ENCODE measurements at places on chromosomes 1 and 21.

- DNase-seq = no peak
These were observed 628 bp downstream of the C1orf159 start for GRCh38 chr1:1115136-1115785.

DNA sequence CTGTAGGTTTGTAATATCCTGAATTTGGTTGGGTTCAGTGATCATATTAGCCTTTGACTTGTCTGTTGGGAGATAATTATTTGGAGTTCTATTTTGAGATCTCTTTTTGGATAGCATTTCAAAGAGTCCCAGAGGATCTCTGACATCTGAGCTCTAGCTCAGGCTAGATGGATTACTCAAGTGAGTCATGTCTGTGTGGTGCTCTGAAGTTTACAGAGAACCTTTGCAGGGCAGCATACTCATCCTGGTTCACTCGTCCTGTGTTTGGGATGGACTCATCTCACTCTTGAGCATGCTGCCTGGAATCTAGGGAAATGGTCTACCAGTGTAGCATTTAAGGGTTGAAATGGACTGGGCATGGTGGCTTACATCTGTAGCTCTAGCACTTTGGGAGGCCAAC is 29.4 kb upstream of the BMP8A start:
- DNase-seq = no peak

DNA sequence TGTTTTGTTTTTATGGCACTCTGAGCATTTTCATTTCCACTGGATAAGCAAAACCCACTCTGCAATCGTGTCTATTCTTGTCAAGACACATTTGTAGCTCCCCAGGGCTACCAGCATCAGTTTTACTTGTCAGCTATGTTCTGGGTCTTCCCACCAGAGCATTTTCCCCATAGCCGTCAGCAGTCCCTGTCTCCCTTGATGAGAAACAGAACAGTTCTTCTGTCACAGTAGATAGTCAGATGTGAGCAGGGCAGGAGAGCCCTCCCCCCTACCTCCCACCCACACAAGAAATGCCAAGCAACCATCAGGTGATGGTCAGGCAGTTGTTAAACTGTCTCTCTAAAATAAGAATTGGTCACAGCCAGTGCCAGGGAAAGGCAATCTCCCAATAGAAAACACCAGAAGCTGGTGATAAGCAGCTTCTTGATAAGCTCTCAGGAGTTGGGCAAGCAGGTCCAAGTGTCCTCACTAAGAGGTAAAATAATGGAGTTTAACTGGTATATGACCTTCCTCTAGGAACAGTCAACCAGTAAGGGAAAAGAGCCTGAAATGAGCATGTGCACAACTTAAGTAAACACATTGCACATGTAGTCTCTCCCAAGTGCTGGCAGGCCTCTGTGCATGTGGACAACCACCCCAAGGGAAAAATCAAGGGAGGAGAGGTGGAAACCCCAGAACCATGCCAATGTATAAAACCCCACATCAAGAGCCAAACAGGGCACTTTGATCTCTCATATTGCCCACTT is 208.2 kb downstream of the S1PR1 start:
- no peak for DNase-seq

DNA sequence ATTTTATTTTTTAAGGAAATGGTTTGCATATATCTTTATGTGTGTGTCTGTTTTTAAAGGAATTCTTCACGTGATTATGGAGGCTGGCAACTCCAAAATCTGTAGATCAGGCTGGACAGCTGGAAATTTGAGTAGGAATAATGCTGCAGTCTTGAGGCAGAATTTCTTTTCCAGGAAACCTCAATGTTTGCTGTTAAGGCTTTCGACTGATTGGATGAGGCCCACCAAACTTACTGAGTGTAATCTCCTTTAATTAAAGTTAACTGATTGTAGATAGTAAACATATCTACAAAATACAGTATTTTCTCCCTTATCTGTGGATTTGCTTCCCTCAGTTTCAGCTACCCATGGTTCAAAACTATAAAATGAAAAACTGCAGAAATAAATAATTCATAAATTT is 883.1 kb downstream of the TTLL7 start:
- DNase-seq = no peak

GRCh38 chr1:9295884-9296283 is 3.2 kb downstream of the SPSB1 start:
- no peak for DNase-seq

DNA sequence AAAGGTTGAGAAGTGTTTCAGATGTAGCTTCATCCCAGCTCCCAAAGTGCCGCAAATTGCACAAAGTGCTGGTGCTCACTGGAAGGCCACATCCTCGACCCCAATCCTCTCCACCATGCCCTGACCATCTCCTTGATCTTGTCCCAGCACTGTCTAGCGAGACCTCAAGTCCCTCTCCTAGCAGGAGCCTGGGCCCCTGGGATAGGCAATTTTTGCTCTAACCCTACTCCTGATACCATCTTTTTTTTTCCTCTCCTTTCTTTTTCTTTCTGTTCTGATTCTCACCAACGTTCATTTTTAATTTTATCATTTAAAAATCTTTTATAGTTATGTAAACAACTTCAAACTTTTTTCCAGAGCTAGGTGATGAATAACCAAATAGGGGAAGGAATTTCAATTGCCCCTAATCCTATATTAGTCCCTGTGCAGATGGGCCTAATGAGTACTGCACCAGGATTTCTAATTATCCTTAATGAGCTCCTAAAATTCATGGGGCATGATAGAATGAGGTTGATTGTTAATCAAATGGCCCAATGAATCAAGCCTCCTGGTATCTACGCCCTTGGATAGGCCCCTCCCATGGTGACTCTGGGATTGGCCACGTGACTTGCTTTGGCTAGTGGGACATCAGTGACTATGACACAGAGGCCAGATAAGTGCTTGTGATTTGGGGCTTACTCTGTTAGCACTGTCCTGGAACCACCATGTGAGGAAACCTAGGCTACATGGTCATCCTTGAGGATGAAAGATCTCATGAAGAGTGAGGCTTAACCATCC is 41.5 kb upstream of the TENT5B start:
- DNase-seq = no peak

DNA sequence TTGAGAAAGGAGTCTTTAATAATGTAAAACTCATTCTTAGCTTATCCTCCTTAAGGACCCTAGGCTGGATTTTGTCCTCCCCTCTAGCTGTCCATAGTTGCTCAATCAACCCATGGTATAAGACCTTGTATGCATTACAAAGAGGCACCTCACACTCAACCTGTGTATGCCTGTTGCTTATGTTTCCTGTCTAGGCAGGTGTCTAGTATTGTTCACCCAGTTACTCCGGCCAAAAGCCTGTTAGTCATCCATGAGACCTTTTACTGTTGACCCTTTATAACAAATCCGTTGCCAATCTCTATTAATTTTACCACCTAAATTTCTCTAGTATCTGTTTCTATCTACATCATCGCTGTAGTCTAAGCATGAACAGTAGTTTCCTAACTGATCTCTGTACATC is 3.7 kb downstream of the LYPLAL1 start:
- no peak for DNase-seq

GRCh38 chr1:202586018-202586821 is 124.0 kb downstream of the SYT2 start:
- no peak for DNase-seq

- DNase-seq = no peak
These were observed 202.2 kb upstream of the C8B start for GRCh38 chr1:57167997-57168396.

GRCh38 chr1:116433275-116434257 is 60.5 kb downstream of the ATP1A1 start:
- no peak for DNase-seq

GRCh38 chr1:181630398-181630797 is 147.1 kb downstream of the CACNA1E start:
- no peak for DNase-seq

- DNase-seq = no peak
These were observed 4.4 kb upstream of the FMO1 start for GRCh38 chr1:171243878-171244277.

DNA sequence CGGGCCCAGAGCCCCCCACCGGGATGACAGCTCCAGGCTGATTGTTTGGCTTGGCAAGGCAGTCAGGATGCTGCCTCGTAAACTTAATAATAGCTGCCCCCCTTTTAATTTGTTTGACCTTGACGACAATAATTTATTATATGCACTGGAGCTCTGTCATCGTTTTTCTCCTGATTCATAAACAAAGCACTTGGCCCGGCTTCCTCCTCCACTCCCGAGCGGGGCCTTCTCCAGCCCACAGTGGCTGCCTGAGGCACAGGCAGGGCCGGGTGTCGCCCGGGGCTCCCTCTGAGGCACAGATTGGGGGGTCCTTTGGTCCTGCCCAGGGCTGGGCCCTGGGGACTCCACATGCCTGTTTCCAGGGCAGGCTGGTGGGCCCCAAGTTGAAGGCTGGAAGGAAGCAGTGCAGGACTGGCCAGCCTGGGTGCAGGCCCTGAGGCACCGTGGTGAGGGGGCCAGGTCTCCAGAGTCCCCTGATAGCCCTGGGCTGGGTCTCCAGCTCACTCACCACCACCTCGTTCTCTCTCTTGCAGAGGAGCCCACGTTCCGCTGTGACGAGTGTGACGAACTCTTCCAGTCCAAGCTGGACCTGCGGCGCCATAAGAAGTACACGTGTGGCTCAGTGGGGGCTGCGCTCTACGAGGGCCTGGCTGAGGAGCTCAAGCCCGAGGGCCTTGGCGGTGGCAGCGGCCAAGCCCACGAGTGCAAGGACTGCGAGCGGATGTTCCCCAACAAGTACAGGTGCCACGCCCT is 52.0 kb upstream of the ARHGEF16 start:
- no peak for DNase-seq

- DNase-seq = no peak
These were observed 95.5 kb upstream of the MARK1 start for GRCh38 chr1:220432408-220432807.

DNA sequence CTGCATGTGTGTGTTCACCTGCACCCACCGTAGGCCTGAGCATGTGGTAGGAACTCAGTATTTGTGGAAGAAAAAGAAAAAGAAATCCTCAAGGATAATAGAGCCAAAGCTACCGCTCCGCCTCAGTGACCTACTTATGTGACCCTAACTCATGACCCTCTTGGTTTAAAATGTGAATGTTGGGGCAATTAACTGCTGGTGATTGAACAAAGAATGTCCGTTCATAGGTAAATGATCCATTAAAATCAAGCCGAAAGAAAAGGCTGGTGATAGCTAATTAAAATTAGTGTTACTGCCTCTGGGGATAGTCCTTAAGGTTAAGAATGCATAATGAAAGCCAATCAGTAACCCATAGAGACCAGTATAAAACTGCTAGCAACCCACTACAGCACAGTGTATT is 98.1 kb downstream of the PRDM2 start:
- no peak for DNase-seq

GRCh38 chr1:227155004-227155403 is 163.3 kb downstream of the CDC42BPA start:
- no peak for DNase-seq

GRCh38 chr1:200917291-200917817 is 22.7 kb downstream of the INAVA start:
- DNase-seq = no peak

GRCh38 chr1:9316080-9316444 is 23.4 kb downstream of the SPSB1 start:
- no peak for DNase-seq

GRCh38 chr1:29626066-29626465 is 389.7 kb downstream of the PTPRU start:
- no peak for DNase-seq

DNA sequence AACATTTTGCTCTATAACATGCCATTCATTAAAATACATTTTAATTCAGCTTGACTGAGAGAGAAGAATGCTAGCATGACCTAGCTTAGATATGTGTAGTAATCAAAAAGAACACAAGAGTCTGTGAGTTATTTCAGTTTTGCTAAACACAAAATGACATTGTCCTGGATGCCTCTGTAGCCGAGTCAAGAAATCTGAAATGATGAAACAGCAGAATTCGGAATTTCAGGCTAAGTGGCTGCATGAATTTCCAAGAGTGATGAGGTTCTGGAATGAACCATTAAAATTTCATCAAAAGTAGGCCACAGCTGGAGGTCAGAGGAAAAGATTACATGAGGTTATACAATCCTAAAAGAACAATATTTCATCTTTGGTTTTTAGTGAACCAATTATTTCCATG is 79.1 kb upstream of the CXADR start:
- DNase-seq = no peak

- DNase-seq = no peak
These were observed 44.4 kb downstream of the RWDD3 start for GRCh38 chr1:95278173-95279006.

GRCh38 chr1:208225954-208226937 is 17.9 kb downstream of the PLXNA2 start:
- no peak for DNase-seq

- no peak for DNase-seq
These were observed 87.7 kb downstream of the RAB3GAP2 start for GRCh38 chr1:220184506-220184905.

- DNase-seq = no peak
These were observed 43.2 kb upstream of the POFUT2 start for GRCh38 chr21:45330851-45331261.

- DNase-seq = no peak
These were observed 6.7 kb upstream of the SEC16B start for GRCh38 chr1:177976596-177976995.

GRCh38 chr1:34825455-34826091 is 32.8 kb downstream of the GJA4 start:
- no peak for DNase-seq

DNA sequence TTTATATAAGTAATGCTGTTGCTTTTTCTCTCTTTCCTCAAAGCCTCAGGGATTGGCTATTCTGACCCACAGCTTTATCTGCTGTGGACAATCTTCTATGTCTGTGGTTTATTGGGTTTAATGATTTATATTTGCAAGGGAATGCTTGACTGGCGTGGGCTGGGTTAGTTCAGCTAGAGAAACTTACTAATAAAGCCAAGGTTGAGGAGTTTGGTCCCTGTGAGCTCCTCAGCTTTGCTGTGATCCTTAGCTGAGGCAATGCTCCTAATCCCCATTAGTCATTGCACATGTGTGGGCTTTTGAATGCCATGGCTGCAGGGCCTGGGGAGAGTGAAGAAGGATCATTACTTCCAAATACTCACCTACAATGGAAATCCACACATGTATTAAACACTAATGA is 179.3 kb downstream of the ZNF326 start:
- DNase-seq = no peak

- no peak for DNase-seq
These were observed 236.8 kb downstream of the CAMTA1 start for GRCh38 chr1:7022058-7022457.

DNA sequence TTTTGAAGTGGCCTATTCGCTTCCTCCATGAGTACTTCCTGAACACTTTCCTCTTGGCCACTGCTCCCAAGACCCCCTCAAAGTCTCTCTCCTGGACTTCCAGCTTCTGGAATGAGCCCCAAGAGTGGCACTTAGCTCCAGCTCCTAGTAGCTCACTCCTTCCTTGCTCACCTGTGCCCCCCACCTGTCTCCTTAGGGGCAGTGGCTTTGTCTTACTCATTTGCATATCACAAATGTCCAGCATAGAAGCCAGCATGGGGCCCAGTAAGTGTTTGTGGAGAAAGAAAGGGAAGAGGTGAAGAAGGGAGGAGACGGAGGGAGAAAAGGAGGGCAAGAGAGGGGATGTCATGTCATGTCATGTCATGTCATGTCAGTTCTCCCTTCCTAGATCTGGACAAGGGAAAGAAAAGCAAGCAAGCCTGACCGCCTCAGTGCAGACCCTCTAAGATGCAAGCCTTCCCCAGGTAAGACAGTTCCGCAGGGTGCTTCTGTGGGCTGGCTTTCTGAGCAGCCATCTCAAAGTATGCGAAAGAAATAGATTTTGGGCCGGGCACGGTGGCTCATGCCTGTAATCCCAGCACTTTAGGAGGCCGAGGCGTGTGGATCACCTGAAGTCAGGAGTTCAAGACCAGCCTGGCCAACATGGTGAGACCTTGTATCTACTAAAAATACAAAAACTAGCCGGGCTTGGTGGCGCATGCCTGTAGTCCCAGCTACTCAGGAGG is 6.9 kb upstream of the MX1 start:
- no peak for DNase-seq

GRCh38 chr1:245245021-245245667 is 90.4 kb downstream of the KIF26B start:
- DNase-seq = no peak
